ENCODE measurements at places on chromosomes 4 and X. TPM values are rescaled to one million over a fixed set of nuclear protein-coding genes. Genes with fewer than 3 reads are reported as not detected.

- no peak for DNase-seq
These were observed 47.0 kb downstream of the SOD3 start for GRCh38 chr4:24842356-24842755.

- no peak for DNase-seq
These were observed 36.7 kb downstream of the DIAPH2 start for GRCh38 chrX:96721354-96721753.

DNA sequence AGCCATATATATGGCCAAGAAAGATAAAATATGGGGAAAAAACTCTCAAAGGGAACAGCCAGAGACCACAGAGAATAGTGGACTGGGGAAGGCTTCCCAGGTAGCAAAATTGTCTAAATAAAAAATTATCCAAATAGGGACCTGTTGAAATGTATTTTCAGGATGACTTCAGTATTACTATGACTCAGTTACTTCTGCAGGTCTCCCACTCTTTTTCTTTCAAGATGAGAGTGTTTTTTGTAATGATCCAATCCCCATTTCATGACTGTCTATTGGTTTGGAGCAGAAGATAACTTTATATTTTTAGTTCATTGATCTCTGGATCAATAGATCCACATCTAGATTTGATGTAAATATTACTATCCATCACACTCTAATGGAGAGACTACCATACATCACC lies 372.1 kb upstream of the EMCN start:
- no peak for DNase-seq

DNA sequence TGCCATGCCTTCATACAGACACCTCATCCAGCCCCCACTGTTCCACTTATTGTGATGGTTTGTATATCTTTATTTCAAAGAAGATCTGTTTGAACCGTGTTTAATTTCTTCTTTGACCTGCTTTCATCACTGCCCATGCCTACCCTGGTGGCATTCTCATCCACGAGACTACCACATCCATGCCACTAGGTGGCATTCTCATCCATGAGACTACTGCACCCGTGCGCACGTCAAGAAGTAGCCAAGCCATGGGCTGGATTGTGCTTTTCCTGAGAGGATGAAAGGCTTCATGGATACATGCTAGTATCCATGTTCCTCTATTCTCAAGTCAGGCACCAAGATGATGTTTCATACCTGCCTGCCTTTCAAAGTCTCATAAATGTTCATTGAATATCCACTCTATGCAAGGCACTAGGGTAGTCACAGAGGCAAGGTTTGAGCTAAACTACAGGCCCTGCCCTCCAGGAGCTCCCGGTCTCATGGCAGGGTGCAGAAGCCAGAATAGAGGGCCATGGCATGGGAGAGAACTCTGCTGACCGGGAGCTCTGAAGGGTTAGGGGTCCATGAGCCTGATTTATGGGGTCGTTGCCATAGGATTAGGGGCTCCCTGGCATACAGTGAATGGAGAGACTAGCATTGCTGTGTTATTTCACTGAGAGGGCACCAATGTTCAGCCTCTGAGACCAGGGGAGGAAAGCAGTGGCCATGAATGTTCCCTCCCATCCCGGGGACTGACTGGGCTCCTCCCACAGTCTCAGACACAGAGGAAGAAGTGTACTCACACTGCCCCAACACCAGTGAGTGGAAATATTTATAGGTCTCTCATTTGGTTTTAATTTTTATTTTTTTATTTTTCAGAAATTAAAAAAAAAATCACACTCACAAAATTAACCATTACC lies 24.8 kb upstream of the EOLA2 start:
- peak; percentile 34 for DNase-seq

DNA sequence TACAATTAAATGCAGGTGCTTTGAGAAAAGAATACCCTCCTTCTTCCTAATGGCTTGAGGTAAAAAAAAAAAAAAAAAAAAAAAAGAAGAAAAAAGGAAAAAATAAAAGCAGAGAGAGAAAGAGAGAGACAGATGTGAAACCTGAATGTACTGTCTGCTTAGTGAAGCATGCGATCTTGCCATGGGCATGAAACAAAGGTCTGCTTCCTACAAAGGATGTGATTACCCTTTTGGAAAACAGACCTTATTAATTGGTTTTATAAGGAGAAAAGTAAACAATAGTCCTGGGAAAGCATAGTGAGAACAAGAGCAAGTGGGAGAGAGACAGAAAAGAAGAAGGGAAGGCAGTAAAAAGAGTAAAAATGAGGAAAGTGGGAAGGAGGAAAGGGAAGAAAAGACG lies 526.1 kb upstream of the PABPC4L start:
- DNase-seq: no peak

DNA sequence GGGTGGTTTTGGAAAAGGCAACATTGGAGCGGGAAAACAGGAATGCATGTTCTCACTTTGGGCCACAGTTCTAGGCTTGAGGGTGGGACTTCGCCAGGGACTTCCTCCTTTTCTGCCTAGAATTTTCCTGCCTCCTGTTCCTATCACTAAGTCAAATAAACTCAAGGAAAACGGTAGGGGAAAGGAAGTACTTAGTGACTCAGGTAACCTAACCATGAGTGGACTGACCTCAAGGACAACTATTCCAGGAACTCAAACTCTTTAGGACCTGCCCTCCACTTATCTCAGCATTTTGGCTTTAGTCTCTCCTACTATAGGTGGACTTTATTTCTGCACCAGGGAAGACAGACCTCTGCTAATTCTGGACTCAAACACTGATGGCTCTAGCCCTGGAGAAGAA lies 281.7 kb downstream of the ZNF674 start:
- DNase-seq: no peak

- no peak for DNase-seq
These were observed 181.9 kb downstream of the AFAP1 start for GRCh38 chr4:7757501-7758471.

GRCh38 chr4:120286813-120287212 lies 220.2 kb upstream of the MAD2L1 start:
- no peak for DNase-seq

- DNase-seq: no peak
These were observed 157.1 kb upstream of the FTHL17 start for GRCh38 chrX:31228909-31229308.

RAP2C gene
- 12.6 TPM for polyA plus RNA-seq

LUZP4 gene
- not detected for polyA plus RNA-seq

SETD7 gene
- polyA plus RNA-seq: 12.9 TPM

DBET gene
- not detected for polyA plus RNA-seq

DNAAF6 gene
- not detected for polyA plus RNA-seq

All from liver (tissue), 10 donors.